ENCODE measurements at places on chromosomes 5 and 9.

GRCh38 chr9:6049798-6050197 is 34.4 kb upstream of the RANBP6 start:
- H3K36me3 ChIP-seq = no peaks in the 10 kb centered on the region
- H3K4me1 ChIP-seq = peaks cover 9% of the 10 kb centered on the region
- peaks cover 9% of the 10 kb centered on the region for H3K27me3 ChIP-seq

DNA sequence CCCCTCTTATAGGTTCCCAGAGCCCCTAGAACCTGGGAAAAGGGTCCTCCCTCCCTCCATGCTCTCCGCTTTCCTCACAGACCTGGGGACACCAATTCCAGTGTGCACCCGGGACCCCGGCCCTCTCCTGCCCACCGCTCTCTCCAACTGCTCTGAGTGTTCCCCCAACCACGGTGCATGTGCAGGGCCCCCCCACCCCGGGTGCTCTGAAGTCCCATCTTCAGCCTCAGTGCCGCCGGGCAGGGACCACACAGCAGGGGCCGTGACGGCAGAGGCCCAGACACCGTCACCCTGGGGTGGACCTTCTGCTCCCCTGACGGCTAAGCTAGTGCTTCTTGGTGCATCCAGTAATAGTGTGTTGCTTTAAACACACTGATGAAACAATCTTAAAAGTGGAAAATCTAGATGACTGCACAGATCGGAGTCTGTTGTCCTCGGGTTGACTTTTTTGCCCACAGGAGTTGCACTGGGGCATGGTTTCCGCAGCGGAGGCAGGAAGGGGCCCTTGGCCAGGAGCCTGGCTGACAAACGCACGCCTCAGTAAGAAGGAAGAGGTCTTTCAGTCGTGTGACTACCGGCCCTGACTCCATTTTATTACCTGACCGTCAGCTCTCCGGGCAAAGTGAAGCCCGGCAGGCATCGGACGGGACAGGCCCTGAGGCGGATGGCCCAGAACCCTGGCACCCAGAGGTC is 36.2 kb upstream of the SLC6A3 start:
- no peak overlapping the region for H3K27ac ChIP-seq
- no peaks in the 10 kb centered on the region for H3K27me3 ChIP-seq
- DNase-seq = no peak
- H3K4me1 ChIP-seq = no peaks in the 10 kb centered on the region
- no peak overlapping the region for H3K4me3 ChIP-seq

GRCh38 chr9:73782166-73782565 is 630.5 kb downstream of the ANXA1 start:
- no peaks in the 10 kb centered on the region for H3K36me3 ChIP-seq
- no peak overlapping the region for H3K27ac ChIP-seq
- no peaks in the 10 kb centered on the region for H3K4me1 ChIP-seq
- H3K27me3 ChIP-seq = no peaks in the 10 kb centered on the region

- peaks cover 23% of the 10 kb centered on the region for H3K36me3 ChIP-seq
- no peak overlapping the region for H3K4me3 ChIP-seq
- H3K27me3 ChIP-seq = no peaks in the 10 kb centered on the region
These were observed 118.7 kb downstream of the AUH start for GRCh38 chr9:91243029-91243428.

DNA sequence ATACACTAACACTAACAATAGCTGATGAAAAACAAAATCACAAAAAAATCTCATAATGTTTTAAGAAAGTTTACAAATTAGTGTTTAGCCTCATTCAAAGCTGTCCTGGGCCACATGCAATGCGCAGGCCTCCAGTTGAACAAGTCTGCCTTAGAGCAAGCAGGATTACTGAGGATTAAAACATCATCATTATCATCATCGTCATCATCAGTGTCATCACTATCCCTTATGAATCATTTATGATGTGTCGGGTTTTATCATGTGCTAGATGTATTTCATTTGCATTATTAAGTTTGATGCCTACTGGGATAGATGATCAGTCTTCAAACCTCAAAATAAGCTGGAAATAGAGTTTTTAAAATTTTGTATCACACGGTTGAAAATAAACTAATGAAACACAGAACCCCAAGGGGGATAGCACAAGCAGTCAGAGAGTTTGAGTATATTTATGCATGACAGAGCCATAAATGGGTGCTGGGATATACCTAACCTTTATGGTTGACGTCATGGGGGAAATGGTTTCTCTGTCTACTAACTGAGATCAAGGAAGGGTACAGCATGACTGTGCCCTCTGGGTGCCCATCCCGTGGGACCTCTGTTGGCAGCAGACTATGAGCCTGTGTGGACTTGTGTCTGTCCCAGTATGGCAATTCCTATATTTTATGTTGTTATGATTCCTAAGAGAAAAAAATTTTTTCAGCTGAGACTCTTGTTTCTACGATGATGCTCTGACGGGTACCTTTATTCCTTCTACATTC is 150.3 kb upstream of the ADRA1B start:
- H3K4me3 ChIP-seq = no peak overlapping the region
- no peak for DNase-seq
- peaks cover 6% of the 10 kb centered on the region for H3K4me1 ChIP-seq
- H3K27ac ChIP-seq = no peak overlapping the region
- H3K27me3 ChIP-seq = peaks cover 21% of the 10 kb centered on the region
- no peaks in the 10 kb centered on the region for H3K36me3 ChIP-seq

DNA sequence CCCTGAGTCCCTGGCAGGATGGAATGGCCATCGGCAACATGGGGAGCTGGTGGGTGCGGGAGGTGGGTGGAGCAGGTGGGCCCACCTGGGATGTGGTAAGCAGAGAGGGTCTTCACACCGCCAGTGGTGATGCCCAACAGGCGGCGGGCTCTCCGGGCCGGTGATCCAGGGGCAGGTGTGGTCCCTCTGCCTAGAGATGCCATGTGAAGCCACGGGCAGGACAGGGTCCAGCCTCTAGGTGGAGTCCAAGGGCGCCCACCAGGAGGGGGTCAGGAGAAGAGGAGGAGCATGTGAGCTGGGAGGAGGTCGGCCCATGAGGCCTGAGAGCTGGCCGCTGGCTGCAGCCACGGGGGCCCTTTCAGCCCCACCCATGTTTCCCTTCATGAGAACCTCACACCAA is 221.1 kb downstream of the FANCC start:
- H3K4me3 ChIP-seq = no peak overlapping the region
- H3K36me3 ChIP-seq = peaks cover 1% of the 10 kb centered on the region
- H3K27ac ChIP-seq = no peak overlapping the region
- peaks cover 2% of the 10 kb centered on the region for H3K4me1 ChIP-seq

- H3K4me1 ChIP-seq = no peaks in the 10 kb centered on the region
- no peak for DNase-seq
These were observed 15.3 kb upstream of the AJM1 start for GRCh38 chr9:136826703-136827582.

DNA sequence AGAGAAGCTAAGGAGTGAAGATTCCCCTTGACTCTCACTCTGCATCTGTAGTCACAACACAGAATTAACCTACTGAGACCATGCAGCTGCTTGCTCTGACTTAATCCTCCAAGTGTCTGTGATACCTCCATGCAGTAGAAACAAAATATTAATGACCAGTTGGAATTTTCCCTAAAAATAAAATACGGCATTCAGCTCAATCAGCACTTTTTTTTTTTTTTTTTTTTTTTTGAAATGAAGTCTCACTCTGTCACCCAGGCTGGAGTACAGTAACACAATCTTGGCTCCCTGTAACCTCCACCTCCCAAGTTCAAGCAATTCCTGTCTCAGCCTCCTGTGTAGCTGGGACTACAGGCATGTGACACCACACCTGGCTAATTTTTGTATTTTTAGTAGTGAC is 48.4 kb downstream of the WDR41 start:
- H3K36me3 ChIP-seq = peaks cover 35% of the 10 kb centered on the region
- no peaks in the 10 kb centered on the region for H3K4me1 ChIP-seq
- H3K27ac ChIP-seq = no peak overlapping the region
- no peak overlapping the region for H3K4me3 ChIP-seq
- H3K27me3 ChIP-seq = no peaks in the 10 kb centered on the region
- DNase-seq = no peak

DNA sequence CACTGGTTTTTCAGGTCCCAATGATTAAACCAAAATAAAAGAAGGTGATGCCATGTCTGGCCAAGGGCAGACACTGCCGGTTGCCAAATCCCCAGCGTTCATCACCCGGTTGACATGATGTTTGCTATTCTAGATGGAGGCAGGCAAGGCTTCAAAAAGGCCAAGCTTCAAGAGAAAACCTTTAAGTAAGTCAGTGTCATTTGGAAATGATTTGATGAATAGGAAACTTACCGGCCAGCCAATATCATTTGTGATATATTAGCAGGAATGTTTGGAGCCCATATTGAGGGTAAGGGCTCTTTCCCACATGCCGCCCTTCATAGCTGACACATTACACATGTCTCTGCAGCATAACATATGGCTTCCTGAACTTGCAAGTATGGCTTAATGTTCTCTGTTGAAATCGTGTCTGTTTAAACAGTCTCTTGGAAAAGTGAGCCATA is 89.5 kb upstream of the TTC23L start:
- DNase-seq = no peak
- no peak overlapping the region for H3K4me3 ChIP-seq
- H3K27ac ChIP-seq = no peak overlapping the region
- no peaks in the 10 kb centered on the region for H3K4me1 ChIP-seq

GRCh38 chr5:137207023-137207760 is 291.9 kb downstream of the SPOCK1 start:
- no peak for DNase-seq
- H3K4me3 ChIP-seq = no peak overlapping the region
- no peaks in the 10 kb centered on the region for H3K4me1 ChIP-seq
